ENCODE measurements at places on chromosomes 1 and 21.
A peak's percentile ranks its signal among the peaks of the same experiment; 100 is the strongest.

GRCh38 chr1:17185485-17185860 is 19.5 kb upstream of the PADI1 start:
- peaks cover 7% of the 10 kb centered on the region for H3K27me3 ChIP-seq
- H3K4me3 ChIP-seq = no peak overlapping the region
- DNase-seq = no peak
- no peak overlapping the region for H3K27ac ChIP-seq
- H3K36me3 ChIP-seq = no peaks in the 10 kb centered on the region

DNA sequence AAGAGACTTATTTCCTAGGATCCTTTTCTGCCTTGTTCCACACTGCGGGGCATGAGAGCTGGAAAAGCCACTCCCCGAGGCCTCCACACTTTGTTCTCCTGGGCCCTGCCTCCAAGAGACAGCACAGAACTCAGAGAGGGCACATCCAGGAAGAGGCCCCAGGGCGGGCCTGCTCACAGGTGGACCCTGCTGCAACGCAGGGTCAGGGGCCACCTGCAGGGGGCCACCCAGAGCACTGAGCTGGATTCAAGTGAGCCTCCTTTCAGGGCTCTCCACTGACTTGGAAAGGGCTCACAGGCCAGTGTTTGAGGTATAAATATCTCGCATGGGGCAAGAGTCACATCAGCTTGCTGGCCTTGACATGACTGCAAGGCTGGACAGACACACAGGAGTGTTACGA is 4.8 kb downstream of the RGS16 start:
- no peak overlapping the region for H3K27ac ChIP-seq
- DNase-seq = peak; percentile 42
- H3K27me3 ChIP-seq = peaks cover 16% of the 10 kb centered on the region
- H3K36me3 ChIP-seq = peaks cover 5% of the 10 kb centered on the region
- peaks cover 6% of the 10 kb centered on the region for H3K4me1 ChIP-seq

DNA sequence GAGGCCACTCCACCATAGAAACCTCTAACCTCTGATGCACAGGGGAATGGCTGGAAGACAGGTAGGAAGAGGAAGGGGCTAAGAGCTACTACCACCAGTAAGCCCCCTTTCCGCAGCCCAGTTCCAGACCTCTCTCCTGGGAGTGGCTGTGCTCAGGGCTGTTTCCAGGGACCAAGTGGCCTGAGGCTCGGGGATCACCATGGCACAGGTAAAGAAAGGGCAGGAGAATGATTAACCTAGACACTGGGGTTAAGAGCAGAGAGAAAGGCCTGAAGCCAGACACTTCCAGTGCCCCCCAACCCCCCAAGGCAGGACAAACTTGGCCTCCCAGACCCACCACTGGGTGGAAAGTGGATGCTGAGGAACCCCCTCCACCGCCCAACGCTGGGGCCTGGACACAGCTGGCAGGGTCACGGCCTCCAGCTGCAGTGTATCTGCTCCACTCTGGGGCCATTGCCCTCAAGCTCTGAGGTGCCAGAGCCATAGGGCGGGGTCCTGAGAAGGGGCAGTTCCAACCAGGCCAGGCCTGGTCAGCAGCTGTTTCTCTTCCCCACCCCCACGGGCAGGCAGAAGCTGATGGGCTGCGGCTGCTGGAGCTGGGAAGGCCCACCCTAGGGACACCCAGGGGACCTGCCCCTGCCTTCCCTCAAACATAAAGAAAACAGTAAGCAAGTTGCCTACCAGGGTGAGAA is 2.6 kb downstream of the TAGLN2 start:
- H3K4me1 ChIP-seq = peaks cover 63% of the 10 kb centered on the region
- H3K36me3 ChIP-seq = peaks cover 21% of the 10 kb centered on the region

DNA sequence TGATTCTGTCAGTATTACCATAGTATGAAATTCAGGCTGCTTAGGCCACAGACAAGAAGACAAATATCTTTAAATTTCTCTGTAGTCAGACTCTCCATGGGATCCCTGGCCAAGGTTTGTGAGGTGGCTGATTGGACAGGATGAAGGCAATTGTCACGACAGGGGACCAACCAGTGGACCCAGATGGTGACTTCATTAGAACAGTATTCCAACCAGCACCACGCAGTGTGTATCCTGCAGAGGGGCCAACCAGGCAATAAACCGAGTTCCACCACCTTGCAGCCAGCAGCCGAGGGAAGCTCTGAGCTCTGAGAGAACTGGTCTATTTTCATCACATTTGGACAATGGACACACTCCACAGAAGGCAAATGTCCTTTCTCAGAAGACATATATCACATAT is 16.1 kb downstream of the DSCAM start:
- H3K36me3 ChIP-seq = no peaks in the 10 kb centered on the region
- DNase-seq = no peak
- H3K27me3 ChIP-seq = peaks cover 9% of the 10 kb centered on the region

- H3K4me1 ChIP-seq = peaks cover 27% of the 10 kb centered on the region
- no peaks in the 10 kb centered on the region for H3K36me3 ChIP-seq
- H3K4me3 ChIP-seq = no peak overlapping the region
- H3K27me3 ChIP-seq = no peaks in the 10 kb centered on the region
- H3K27ac ChIP-seq = no peak overlapping the region
- DNase-seq = no peak
Measured at GRCh38 chr1:109163551-109163950, 49.6 kb downstream of the ELAPOR1 start.

DNA sequence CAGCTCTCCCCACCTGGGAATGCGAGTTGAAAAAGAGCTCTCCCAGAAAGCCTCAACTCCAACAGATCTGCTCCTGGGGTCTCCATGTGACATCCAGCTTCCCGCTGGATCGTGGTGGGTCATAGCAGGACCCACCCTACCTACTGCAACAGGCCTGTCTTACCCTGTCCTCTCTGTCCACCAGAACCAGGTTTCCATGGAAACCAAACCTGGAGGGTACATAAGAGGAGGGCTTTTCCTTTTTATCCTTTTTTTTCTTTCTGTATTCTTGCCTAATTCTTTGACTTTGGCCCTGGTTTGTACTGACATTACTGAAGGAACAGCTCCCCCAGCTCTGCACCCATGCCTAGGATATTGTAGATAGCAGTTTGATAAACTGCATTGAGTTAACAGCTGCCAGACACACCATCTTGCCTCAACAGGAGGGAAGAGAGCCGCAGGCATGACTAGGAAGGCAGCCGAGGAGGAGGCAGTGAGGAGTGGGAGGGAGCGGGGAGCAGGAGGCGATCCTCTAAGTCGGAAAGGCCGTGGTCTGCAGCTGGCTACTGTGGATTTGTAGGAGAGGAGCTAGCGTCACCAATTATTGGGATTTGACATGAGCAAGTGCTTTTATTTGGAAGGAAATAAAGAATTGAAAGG is 9.7 kb upstream of the FMOD start:
- peaks cover 30% of the 10 kb centered on the region for H3K27me3 ChIP-seq
- DNase-seq = no peak
- H3K36me3 ChIP-seq = no peaks in the 10 kb centered on the region
- H3K27ac ChIP-seq = peak overlapping the region; percentile 78

DNA sequence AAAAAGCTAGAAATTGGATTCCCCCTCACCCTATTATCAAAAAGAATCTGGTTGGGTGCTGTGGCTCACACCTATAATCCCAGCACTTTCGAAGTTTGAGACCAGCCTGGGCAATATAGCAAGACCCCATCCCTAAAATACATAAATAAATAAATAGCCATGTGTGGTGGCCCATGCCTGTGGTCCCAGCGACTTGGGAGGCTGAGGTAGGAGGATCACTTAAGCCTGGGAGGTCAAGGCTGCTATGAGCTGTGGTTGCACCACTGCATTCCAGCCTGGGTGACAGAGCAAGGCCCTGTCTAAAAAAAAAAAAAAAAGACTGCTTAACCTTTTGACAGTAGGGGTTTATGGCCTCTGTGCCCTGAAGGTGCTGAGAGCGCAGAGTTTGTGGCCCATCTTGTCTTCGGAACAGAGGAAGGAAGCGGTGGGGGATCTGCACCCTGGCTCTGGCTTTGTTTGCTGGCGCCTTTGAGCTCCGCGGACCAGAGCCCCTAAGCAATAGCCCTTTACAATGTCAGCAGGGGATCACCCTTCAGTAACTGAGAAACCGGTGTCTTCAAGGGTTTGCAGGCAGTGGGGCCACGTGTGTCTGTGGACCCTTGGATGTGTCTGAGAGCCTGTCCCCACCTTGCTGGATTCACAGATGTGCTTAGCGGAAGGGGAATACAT is 22.1 kb downstream of the SLC2A7 start:
- DNase-seq = no peak
- peaks cover 44% of the 10 kb centered on the region for H3K4me1 ChIP-seq
- no peak overlapping the region for H3K4me3 ChIP-seq
- H3K36me3 ChIP-seq = no peaks in the 10 kb centered on the region
- no peak overlapping the region for H3K27ac ChIP-seq
- H3K27me3 ChIP-seq = peaks cover 12% of the 10 kb centered on the region

DNA sequence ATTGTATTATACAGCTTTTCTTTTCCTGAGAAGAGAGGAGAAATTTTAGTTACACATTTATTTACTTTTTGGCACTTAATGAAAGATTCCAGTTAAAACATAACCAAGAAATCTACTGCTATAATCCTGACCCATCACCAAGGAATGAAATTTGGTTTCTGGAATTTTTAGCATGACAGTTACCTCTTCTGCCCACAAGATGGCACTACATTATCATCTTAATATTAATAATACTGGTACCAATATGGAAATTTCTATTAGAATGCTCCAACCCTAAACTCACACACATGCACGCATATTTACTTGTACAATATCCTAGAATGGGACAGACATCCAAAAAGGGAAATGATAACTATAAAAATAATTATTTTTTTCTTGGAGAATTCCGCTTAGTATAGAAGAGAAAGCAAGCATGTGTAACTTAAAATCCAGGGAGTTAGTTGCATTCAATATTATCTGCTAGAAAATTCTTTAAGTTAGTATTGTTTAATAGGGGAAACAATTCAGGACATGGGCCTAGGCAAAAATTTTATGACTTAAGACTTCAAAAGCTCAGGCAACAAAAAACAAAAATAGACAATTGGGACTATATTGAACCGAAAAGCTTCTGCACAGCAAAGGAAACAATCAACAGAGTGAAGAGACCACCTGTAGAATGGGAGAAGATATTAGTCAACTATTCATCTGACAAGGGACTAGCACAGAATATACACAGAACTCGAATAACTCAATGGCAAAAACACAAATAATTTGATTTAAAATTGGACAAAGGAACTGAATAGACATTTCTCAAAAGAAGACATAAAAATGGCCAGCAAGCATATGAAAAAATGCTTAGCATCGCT is 37.4 kb downstream of the MAP3K21 start:
- H3K4me3 ChIP-seq = no peak overlapping the region
- H3K4me1 ChIP-seq = peaks cover 19% of the 10 kb centered on the region
- no peak for DNase-seq
- peaks cover 3% of the 10 kb centered on the region for H3K27me3 ChIP-seq
- no peaks in the 10 kb centered on the region for H3K36me3 ChIP-seq

GRCh38 chr1:236869911-236870310 is 74.8 kb downstream of the MTR start:
- no peak overlapping the region for H3K4me3 ChIP-seq
- H3K27ac ChIP-seq = no peak overlapping the region
- peaks cover 64% of the 10 kb centered on the region for H3K36me3 ChIP-seq

DNA sequence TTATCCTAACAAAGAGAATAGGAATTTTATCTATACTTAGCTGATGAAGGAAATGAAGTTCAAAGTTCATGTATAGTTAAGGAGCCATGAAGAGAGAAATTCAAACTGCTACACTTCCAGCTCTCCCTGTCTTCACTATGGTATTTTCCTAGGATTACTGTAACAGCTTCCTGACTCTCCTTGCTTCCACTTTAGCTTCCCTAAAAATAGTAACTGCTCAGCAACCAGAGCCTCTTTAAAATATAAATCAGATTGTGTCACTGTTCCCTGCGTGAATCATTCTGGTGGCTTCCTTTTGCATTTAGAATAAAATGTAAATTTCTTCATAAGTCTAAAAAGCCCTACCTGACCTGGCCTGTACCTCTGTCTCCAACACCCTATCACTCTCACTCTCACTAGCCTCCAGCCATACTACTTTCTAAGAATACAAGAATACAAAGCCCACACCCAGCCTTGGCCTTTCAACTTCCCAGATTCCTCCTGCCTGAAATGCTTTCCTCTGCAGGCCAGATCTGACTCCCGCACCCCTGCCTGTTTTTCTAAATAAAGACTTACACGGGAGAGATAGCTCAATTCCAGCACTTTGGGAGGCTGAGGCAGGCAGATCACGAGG is 30.5 kb downstream of the OR10J1 start:
- no peaks in the 10 kb centered on the region for H3K27me3 ChIP-seq
- H3K4me1 ChIP-seq = no peaks in the 10 kb centered on the region
- H3K4me3 ChIP-seq = no peak overlapping the region
- no peaks in the 10 kb centered on the region for H3K36me3 ChIP-seq

DNA sequence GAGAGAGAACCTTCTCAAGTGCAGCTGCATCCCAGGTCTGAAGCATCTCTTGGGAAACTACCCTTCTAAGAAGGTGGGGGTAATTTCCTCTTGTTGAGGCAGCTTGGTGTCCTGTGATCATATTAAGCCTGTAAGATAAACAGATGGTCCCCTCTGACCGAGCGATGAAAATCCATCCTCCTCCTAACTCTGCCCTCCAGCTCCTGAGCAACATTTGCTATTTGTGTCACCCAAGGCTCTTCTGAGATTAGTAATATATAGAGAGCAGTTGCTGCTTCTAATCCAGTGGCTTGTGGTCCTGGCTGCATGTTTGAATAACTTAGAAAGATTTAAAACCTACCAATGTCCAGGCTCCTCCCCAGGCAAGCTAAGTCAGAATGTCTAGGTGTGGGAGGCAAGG is 123.7 kb downstream of the DISC1 start:
- no peak overlapping the region for H3K4me3 ChIP-seq
- H3K27me3 ChIP-seq = peaks cover 10% of the 10 kb centered on the region
- H3K36me3 ChIP-seq = peaks cover 42% of the 10 kb centered on the region
- H3K27ac ChIP-seq = no peak overlapping the region

DNA sequence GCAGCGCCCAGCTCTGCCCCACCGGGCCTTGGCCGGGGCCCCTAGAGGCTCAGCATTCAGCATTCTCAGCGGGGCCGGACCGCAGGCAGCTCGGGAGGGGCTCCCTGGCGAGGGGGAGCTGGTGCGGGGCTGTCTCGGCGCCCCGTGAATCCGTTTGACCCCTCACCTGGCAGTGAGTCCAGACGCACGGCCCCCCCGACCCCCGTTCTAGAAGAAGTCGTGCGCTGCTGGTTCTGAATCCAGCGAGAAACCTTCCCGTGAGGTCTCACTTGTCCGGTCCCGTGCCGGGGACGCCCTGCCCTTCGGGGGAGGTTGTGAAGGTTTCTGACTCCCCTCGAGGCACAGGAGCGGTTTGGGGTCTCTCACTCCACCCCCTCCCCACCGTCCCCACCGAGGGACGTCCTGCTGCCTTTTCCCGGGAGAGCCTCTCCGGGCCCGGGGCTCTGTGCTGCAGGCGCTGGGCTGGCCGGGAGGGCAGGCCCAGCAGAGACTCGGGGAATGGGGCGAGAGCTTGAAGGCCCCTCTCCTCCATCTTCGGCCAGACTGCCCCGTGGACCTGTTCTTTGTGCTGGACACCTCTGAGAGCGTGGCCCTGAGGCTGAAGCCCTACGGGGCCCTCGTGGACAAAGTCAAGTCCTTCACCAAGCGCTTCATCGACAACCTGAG is 655 bp downstream of the COL6A1 start:
- no peak overlapping the region for H3K27ac ChIP-seq
- H3K4me1 ChIP-seq = peaks cover 22% of the 10 kb centered on the region
- H3K36me3 ChIP-seq = peaks cover 16% of the 10 kb centered on the region
- peak overlapping the region; percentile 81 for H3K4me3 ChIP-seq
- peak; percentile 45 for DNase-seq

- no peak for DNase-seq
- no peak overlapping the region for H3K4me3 ChIP-seq
- peaks cover 94% of the 10 kb centered on the region for H3K36me3 ChIP-seq
- peaks cover 2% of the 10 kb centered on the region for H3K27me3 ChIP-seq
Measured at GRCh38 chr1:185069202-185069772, 23.9 kb downstream of the RNF2 start.

GRCh38 chr1:178450871-178451270 is 45.9 kb downstream of the CLEC20A start:
- H3K4me3 ChIP-seq = no peak overlapping the region
- no peaks in the 10 kb centered on the region for H3K36me3 ChIP-seq
- H3K4me1 ChIP-seq = no peaks in the 10 kb centered on the region

Data from nephron progenitor cell (in vitro differentiated cells).